ENCODE measurements at places on chromosomes 3 and 15.

- no peak for DNase-seq
Measured at GRCh38 chr15:90230071-90230494, 3.7 kb downstream of the CIB1 start.

DNA sequence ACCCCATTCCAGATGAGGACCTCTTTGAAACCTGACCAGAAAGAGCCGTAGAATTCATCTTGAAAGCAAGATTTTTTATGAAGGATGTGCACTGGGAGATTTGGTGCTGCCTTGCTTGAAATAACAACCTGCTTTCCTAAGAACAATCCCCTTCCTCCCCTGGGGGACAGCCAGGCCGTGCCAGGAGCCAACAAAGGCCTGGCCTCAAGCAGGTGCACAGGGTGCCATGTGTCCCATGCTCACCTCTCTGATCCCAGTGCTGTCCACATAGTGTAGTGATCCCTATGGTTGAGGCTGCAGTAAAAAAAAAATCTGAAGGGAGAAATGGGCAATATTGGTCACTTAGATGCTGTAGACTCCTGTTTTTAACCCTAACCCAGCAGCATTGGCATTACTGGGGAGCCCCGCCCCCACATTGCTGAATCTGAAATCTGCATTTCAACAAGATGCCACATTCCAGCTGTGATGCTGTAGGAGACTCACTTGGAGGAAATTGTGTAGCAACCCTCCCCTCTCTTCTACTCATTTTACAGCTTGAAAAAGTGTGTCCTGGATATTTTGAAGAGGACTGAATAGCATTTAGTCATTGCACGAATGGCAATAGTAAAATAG, 171.2 kb downstream of the APBA2 start:
- DNase-seq, result no peak

DNA sequence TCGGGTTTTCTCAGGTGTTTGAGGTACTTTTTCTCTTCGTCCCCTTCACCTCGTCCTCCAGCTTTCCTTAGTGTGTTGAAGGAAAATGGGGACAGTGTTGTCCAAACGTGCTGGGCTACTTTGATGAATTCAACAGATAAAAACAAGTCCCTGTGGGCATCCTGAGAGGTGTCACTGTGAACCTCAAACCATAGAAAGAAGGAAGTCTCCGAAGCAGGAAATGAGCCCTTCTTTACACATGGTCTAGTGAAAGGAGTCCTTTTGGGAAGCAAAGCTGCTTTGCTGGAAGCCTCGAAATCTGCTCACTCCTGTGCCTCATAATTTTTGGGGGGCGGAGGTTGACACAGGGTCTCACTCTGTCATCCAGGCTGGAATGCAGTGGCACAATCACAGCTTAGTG, 10.6 kb downstream of the IL17RB start:
- DNase-seq, result no peak

DNA sequence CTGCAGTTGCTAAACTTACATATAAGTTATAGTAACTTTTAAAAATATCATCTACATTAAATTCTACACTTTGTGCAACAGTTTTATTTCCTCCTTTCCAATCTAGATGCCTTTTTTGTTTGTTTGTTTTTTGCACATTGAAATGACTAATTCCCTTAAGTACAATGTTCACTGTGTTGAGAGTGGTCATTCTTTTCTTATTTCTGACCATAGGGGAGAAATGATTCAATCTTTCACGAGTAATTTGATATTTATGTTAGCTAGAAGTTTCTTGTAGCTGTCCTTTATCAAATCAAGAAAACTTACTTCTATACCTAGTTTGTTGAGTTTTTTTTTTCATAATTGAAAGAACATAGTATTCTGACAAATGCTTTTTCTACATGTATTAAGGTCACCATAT, 85.0 kb upstream of the CBLB start:
- no peak for DNase-seq

- DNase-seq, result no peak
Measured at GRCh38 chr3:131370935-131371687, 10.5 kb upstream of the NUDT16 start.

- DNase-seq, result peak; percentile 49
Measured at GRCh38 chr15:35019404-35020327, 31.6 kb upstream of the ZNF770 start.

DNA sequence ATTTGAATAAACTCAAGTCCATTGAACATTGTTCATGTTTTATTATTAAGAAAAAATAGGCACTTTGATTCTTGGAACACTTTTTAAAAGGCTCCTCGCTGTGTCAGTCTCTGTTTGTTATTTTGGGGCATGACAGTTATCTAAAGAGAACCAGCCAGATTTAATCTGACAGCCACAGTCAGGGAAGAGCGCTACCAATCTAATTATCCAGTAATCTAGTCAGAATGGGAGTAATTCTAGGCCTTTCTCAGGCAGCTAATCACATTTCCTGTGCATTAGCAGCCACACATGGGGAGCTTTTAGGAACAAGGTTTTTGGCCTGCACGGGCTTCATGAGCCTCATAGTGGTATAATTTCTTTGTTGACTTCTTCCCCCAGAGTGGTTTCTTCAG, 362.2 kb downstream of the RBMS3 start:
- peak; percentile 27 for DNase-seq

DNA sequence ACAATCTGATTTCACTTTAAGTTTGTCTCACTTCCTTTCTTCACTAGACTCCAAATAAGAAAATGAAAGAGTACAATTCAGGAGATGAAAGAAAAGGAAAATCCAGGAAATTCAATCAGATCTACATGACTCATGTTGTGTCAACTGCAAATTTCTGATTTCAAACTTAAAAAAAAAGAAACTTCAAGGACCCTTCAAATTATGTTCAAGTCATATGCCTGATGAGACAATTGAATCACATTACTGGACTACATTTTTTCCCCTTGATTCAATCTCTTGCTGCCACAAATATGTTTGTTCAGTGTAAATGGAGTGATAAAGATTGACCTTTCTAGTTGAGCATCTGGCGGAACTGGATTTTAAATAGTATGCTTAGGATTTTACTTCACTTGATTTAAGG, 37.4 kb downstream of the FRMD5 start:
- DNase-seq, result peak; percentile 85

GRCh38 chr3:115680803-115681345, 57.6 kb downstream of the GAP43 start:
- peak; percentile 30 for DNase-seq

- no peak for DNase-seq
Measured at GRCh38 chr3:120753810-120754209, 11.3 kb downstream of the GTF2E1 start.

- no peak for DNase-seq
Measured at GRCh38 chr3:115062009-115062408, 85.1 kb downstream of the ZBTB20 start.

- no peak for DNase-seq
Measured at GRCh38 chr3:21644268-21644667, 106.7 kb downstream of the ZNF385D start.

DNA sequence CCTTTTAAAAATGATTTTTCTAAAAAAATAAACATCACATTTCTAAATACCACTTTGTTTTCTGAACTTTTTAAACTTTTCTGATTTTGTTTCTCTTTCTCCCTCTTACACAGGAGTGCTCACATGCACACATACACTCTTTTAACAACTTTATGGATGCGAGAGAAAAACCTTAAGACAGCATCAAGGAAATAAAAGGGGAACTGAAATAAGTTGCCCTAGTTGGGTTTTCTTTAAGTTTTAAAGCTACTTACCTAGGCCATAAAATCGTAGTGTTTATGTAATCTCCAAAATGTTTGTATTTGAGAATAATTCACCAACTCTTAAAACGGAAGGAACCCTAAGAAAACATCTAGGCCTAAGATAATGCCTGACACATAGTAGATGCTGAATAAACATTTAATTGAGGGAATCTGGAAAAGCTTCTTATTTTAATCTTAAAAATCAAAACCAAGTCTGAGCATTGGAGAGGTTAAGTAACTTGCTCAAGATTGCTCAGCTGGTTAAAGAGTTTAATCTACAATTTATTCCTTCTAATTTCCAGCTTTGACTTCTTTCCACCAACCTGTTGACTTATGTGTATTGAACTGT, 1.2 kb upstream of the BBX start:
- DNase-seq, result no peak

GRCh38 chr15:51883271-51883837, 53.9 kb downstream of the TMOD3 start:
- DNase-seq, result peak; percentile 94

DNA sequence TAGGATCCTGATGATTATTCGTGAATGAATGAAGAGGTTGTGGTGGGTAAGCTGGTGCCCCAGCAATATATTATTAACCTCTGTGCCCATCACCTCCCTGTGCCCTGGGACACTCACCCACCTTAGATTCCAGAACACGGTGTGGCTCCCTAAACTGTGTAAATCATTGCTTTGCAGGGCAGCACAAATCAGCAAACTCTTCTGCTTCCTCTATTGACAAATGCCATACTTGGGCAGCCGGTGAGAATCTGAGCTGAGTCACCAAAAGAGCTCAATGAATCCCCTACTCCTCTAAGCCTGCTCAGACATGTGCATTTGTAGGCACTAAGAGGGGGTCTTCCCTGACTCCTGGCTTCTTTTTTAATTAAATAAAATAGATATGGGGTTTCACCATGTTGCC, 15.7 kb downstream of the UQCC5 start:
- no peak for DNase-seq

GRCh38 chr3:150216041-150216811, 191.9 kb upstream of the TSC22D2 start:
- DNase-seq, result peak; percentile 96

GRCh38 chr3:161556941-161557340, 60.3 kb downstream of the OTOL1 start:
- DNase-seq, result no peak

- DNase-seq, result no peak
Measured at GRCh38 chr3:189821262-189821661, 190.1 kb downstream of the TP63 start.

- DNase-seq, result no peak
Measured at GRCh38 chr3:192010490-192010889, 549.5 kb downstream of the PYDC2 start.

GRCh38 chr15:77557144-77557543, 75.6 kb downstream of the LINGO1 start:
- DNase-seq, result no peak

- DNase-seq, result peak; percentile 31
Measured at GRCh38 chr3:40211579-40211978, 97.9 kb upstream of the EIF1B start.

GRCh38 chr15:91936182-91936775, 82.8 kb downstream of the SLCO3A1 start:
- peak; percentile 13 for DNase-seq

DNA sequence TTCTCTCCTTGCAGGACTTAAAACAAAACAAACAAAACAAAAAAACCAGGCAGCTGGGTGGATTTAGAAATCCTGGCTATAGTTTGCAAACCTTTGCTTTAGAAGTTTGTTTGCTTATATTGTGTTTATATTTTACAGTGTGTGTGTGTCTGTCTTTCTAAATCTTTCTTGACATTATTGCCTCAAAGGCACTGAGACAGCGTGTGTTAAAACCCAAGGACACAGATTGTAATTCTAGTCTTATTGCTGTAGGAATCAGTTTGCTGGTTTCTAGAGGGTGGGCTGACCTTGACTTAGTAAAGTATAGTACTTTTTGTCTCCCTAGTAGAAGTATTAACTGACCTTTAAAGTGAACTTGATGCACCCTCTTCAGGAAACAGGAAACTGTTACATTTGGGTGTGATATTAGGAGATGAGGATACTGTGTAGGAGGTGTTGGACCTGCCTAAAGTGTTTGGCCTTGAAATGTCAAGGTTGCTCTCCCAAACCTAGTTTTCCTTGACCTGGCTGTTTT, 71.0 kb downstream of the TCF12 start:
- no peak for DNase-seq

GRCh38 chr15:90142216-90143165, 40.2 kb upstream of the IDH2 start:
- no peak for DNase-seq

DNA sequence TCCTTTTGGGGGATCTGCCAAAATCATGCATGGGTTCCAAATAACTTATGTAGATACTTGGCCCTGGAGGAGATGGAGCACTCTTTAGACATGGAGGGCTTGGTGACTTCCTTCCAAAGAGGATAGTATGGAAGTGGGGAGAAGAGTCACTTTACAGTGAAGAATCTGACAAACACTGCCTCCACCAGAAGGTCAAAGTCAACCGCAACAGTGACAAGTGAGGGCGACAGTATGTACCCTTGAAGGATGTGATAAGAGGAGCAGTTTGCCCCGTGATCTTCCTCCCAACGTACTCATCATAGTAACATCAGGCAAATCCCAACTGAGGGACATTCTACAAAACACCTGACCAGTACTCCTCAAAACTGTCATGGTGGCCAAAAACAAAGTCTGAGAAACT, 62.0 kb downstream of the LMCD1 start:
- DNase-seq, result no peak

DNA sequence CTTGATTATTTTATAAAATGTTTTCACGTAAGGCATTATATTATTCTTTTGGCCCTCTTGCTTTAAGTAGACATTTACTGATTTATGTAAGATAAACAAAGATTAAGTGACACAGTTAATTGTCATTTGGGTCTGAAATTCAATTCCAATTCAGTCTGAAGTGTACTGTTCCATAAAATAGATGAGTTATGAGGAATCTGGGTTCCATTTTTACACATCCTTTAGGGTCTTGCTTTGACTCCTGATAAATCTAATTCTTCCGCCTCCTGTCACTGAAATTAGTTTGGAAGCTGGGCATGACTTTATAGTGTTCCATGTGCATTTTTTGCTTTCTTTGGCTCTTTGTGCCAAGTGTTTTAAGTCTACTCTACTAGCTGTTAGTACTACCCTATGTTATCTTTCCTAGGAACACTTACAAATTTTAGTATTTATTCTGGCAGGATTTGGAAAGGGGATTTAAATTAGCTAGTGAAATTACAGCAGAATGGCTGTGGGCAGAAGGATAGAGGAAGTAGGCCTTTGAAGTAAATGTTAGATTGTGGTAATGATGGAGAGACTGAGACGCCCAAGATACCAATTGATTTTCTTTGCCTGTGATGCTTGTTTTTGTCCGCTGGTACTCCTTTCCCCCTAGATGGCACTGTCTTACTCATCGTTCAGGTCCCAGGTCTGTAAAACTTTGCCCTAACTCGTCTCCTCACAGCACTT, 14.3 kb downstream of the ARL8B start:
- no peak for DNase-seq

- no peak for DNase-seq
Measured at GRCh38 chr3:70096376-70097066, 97.0 kb downstream of the SAMMSON start.

Measured in fibroblast of skin of scalp (primary cell).